Activated B cell treated with CpG ODN at 0.5 μM for 24 hours (primary cell): ENCODE measurements at places on chromosomes 3 and 15.

DNA sequence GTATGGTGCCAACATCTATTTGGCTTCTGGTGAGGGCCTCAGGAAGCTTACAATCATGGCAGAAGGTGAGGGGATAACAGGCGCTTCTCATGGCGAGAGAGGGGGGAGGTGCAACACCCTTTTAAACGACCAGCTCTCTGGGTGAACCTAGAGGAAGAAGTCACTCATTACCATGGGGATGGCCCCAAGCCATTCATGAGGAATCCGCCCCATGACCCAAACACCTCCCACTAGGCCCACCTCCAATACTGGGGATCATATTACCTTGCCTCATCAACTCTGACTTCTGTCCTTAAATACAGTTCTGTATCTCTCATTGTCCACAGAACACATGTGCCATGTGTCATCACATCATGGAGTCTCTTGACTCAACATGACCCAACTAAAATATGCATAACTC is 37.5 kb upstream of the CLRN1 start:
- no peak for DNase-seq

- no peak for DNase-seq
Measured at GRCh38 chr3:36796881-36797280, 32.5 kb upstream of the DCLK3 start.

DNA sequence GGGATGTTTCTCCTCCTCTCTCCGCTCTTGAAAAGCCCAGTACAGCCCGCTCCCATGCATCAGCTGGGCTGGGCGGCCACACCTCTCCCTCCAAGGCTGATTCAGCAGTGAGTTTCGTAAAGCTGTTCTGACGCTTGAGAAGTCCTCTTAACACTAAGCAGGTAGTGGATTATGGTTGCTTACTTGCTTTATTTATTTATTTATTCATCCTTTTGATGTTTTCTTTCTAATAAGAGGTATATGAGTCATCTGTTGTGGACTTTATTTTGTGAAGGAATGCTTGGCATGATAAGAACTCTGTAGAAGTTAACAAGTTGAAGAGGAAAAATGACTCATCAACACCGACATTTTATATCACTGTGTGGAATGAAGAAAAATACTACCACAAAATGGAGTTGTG is 285.0 kb downstream of the SQOR start:
- no peak for DNase-seq

DNA sequence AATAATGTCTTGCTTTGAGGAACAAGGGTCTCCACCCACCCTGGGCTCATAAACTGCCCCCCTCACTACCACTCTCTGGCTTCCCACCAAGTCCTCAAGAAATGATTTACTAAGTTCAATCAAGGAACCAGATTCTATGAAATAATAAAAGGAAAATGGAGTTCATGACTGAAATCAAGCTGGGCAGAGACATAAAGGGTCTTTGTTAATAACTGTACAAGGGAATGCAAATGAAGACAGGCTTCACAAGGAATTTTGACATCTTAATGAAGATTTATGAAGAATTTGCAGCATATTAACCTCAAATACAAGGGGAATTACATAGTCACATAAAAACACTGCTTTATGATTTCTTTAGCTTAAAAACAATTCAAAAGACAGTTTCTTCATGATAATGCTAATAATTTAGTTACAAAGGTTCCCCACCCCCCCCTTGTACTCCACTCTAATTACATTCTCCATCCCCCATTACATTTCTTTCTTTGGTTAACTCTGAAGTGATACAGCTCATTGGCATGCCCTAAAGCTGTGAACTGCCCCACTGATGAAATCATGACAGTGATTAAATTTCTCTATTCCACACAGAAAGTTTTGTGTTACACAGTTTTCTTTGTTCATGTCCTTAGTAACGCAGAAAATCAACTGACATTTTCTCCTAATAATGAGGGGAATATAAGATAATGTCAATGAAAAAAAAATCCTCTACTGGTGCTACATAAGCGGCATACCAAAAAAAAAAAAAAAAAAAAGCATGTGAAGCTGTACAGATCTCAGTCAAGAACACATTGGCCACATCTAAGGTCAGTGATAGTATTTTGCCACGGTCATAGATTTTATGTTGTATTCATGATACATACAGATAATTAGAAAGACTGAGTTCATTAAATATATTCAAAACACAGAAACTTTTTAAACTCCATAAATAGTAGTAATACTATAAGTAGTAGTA is 54.4 kb downstream of the WWTR1 start:
- DNase-seq, result no peak

- DNase-seq, result no peak
Measured at GRCh38 chr3:116441652-116442051, 3.6 kb downstream of the LSAMP start.

- no peak for DNase-seq
Measured at GRCh38 chr15:89303986-89304385, 30.6 kb downstream of the POLG start.

DNA sequence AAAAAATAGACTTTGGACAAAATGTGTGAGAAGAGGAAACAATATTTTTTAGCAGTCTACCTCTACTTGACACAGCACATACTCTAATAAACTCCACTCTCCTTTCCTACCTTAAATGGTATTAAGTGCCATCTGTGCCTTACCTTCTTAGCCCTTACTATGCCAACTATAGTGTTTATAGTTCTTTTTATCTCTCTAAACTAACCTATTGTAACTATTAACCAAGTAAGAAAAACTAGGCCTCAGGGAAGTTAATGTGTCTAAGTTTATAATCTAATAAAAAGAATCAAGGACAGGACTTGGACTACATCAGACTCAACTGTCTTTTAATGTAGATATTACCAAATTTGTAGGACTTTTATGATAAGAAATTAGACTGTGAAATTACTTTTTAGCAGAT is 251.7 kb upstream of the ROBO2 start:
- no peak for DNase-seq

GRCh38 chr15:60212536-60212935 is 185.2 kb downstream of the ANXA2 start:
- no peak for DNase-seq
